AG08395 (cell line): ENCODE measurements at places on chromosomes 3 and 15.

DNA sequence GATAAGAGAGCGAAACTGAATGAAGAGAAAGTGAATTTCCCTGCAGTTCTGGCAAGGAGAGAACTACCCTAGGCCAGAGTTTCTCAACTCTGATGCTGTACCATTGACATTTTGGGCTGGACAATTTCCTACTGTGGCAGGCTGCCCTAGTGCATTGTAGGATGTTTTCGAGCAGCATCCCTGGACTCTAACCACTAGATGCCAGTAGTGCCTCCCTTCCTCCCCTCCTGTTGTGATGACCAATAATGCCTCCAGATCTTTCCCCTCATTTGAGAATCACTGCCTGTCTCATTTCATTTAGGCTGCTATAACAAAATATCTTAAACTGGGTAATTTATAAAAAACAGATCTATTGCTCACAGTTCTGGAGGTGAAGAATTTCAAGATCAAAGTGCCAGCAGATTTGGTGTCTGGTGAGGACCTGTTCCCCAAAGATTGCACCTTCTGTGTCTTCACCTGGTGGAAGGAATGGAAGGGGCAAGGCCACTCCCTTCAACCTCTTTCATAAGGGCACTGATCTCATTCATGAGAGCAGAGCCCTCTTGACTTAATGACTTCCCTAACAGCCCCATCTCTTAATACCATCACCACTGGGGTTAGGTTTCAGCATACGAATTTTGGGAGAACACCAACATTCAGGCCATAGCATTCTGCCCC is 188.9 kb upstream of the MEIS2 start:
- DNase-seq = peak; percentile 15

DNA sequence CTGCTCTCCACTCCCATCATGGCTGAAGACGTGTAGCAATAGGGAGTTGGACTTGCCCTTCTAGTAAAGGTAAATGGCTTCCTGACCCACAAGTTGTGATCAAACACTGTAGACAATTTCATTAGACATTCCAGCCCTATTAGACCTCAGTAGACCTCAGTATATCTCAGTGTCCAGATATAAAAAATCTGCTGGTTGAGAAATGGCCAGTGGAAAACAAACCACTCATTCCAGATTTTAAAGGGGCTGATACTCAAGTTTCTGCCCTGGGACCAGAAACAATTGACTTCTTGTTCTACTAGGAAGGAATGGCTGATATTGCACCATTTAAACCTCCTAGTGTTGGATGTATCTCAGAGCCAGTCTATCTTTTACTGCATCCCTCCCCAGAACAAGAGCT is 613.2 kb downstream of the PDCD6IP start:
- DNase-seq = no peak

DNA sequence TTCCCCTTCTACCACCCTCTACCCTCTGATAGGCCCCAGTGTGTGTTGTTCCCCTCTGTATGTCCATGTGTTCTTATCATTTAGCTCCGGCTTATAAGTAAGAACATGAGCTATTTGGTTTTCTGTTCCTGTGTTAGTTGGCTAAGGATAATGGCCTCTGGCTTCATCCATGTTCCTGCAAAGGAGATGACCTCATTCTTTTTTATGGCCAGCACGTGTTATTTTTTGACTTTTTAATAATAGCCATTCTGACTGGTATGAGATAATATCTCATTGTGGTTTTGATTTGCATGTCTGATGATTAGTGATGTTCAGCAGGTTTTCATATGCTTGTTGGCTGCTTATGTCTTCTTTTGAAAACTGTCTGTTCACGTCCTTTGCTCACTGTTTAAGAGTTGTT is 63.1 kb upstream of the NPHP3 start:
- DNase-seq = no peak

- no peak for DNase-seq
These were observed 38.4 kb downstream of the MAP2K1 start for GRCh38 chr15:66424963-66425612.

DNA sequence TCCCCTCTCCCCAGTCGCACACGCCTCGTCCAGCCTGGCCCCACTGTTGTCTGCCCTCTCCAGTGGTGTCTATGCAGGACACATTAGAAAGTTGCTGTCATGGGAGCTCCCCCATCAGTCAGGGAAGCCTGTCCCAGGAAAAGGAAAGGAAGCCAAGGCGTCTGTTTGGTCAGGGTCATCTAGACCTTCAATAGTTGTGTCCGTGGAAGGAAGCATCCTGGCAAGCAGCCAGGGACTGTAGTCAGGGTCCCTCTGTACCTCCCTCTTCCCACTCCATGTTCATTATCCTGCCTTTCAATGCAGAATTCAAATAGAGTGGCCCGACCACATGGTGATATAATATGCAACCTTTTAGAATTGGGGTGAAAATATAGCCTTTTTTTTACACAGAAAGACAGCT is 60.7 kb upstream of the RAB6B start:
- DNase-seq = no peak

DNA sequence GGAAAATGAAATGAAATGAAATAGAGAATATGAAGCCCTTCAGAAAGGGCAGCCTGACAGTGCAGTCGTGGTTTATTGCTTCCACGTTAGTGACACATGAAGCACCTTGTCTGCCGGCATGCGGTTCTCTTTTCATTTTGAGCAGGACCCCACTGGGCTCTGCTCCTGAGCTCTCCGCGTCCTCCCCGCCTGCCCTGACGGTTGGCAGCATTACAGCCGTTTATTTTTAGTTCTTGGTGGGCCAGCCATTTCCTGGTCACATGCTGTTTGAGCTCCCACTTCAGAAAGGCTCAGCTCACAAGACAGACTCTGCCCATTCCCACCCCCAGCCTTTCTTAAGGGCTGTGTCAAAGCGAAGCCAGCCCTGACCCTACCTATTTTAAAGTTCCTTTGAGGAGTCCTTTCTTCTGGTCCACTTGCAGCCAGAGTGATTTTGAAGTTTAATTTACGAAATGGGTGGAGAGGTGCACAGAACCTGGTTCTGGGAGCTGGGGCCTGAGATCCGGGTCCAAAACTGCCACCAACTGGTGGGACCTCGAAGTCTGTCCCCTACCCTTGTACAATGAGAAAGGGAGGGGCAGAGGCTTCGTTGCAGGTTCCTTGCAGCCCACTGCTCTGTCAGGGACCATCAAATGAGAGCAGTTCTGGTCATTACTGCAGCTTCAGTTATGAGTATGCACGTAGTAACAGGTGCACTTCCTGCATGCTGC is 60.1 kb downstream of the MGLL start:
- DNase-seq = no peak

DNA sequence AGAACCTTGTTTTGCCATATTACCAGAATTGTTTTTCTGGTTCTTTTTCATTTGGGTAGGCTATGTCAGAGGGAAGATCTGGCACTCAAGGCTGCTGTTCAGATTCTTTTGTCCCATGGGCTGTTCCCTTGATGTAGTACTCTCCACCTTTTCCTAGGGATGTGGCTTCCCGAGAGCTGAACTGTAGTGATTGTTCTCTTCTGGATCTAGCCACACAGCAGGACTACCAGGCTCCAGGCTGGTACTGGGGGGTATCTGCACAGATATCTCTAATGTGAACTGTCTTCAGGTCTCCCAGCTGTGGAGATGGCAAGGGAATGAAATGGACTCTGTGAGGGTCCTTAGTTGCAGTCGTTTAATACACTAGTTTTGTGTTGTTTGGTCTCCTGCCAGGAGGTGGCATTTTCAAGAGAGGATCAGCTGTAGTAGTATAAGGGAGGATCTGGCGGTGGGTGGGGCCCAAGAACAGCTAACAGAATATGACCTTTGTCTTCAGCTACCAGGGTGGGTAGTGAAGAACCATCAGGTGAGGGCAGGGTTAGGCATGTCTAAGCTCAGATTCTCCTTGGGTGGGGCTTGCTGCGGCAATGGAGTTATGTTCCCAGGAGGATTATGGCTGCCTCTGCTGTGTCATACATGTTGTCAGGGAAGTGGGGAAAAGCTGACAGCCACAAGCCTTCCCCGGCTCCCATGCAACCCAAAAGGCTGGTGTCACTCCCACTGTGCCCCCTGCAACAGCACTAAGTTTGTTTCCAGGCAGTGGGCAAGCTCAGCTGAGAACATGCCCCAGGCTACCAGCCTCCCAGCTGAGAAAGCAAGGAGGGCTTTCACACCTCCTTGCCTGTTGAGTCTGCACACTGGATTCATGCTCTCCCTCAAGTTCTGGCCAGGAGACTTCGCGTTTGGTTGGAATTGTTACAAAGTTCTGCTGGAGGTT is 252.5 kb downstream of the ISL2 start:
- DNase-seq = no peak

DNA sequence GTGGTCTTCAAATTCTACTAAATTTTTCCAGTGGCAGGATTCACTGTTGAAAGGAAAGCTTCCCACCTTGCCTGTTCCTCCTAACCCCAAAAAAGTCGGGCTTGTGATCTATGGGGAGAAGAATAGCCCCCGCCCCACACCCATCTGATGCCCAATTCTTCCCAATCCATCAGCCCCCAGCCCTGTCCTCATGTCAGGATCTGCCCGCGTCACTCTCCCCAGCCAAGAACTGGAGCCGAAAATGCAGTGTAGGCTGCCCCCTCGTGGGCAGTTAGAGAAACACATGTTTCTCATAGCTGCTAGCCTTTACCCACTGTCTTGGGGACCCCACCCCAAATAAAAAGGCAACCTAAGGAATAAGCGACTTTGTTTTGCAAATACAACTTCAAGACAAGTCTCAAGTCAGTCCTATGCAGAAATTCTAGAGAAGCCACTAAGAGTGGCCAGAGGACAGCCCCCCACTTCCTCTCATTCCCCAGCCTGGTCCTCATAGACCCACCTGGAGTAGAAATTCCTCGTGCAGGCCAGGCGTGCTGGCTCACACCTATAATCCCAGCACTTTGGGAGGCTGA is 13.0 kb upstream of the CSK start:
- peak; percentile 73 for DNase-seq

GRCh38 chr15:37094915-37095711 is 5.2 kb downstream of the MEIS2 start:
- DNase-seq = no peak

DNA sequence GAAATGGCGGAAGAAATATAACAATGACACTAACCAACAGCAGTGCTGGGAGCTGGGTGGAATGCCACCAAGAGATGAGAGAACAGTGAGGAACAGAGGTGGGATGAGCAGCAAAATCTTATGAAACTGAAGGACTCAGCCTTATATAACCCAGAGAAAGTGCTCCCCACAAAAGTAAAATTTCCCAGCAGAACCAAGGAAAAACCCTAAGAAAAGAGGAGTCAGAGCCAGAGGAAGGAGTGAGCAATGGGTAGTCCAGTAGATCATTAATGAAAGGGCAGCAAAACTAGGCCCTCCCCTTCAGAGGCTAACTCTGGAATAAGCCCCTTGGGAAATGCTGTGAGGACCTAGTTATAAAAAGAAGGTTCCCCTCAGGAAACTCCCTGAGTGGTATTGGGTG is 24.7 kb upstream of the UBE2E1 start:
- no peak for DNase-seq

GRCh38 chr3:73762855-73763254 is 138.1 kb upstream of the PDZRN3 start:
- DNase-seq = no peak

- no peak for DNase-seq
These were observed 48.9 kb upstream of the SLC7A14 start for GRCh38 chr3:170634663-170635384.

- DNase-seq = no peak
These were observed 106.3 kb upstream of the BFSP2 start for GRCh38 chr3:133293397-133294110.

- no peak for DNase-seq
These were observed 183.6 kb upstream of the STT3B start for GRCh38 chr3:31349001-31349748.

DNA sequence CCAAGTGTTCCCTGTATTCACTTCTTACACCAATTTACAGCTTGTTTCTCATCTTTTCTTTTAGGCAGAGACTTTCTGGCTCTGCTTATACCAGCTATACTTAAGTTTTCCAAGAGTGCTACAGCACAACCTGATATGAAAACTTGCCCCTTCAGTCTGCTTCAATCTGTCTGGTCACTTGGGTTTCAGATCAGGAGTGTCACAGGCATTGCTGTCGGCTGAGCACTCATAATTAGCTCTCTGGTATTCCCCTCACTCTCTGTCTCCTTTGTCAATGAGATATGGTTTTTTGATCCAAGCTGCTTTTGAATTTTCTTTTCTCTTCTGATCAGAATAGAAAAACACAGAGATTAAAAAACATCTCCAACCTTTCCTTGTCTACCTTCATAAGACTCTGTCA is 194.9 kb upstream of the UMPS start:
- no peak for DNase-seq

DNA sequence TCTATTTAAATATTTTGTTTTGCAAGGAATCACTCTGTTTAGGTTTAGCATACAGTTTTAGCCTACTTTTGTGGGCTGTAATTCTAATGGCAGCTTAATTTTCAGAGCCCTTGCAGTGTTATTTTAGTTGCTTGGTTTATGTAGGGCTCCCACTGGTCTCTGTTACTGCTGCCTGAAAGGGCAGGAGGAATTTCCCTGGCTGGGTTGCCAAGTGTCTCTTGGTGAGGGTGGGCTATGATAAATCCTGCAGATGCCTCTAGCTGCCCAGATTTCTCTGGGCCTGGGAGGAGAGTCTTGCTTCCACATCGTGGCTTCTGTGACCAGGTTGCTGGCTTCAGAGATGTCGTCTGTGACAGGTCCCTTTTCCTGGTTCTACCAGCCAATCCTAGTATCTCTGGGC is 36.2 kb downstream of the ILDR1 start:
- no peak for DNase-seq

- DNase-seq = no peak
These were observed 5.8 kb downstream of the IGDCC4 start for GRCh38 chr15:65416845-65417416.

- peak; percentile 5 for DNase-seq
These were observed 190.5 kb upstream of the NECTIN3 start for GRCh38 chr3:110881069-110881468.

- no peak for DNase-seq
These were observed 127.4 kb upstream of the GOLIM4 start for GRCh38 chr3:168223085-168223484.

GRCh38 chr15:75327005-75327404 is 8.9 kb upstream of the COMMD4 start:
- no peak for DNase-seq

DNA sequence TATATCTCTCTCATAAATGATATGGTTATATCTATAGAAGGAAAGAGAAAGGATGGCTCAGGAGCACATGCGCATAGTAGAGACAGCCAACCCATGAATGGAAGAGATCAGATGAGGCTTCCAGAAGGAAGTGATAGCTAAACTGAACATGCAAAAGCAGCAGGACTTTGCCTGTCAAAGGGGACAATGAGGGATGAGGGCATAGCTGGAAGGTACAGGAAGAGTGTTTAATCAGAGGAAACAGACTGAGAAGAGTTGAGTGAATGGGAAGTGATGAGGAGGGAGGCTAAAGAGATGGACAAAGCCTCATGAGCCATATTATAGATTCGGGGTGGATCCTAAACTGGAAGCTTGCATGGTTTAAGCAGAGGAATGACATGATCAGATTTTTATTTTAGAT is 26.5 kb upstream of the VEPH1 start:
- no peak for DNase-seq
